ENCODE measurements at places on chromosomes 13 and 19.

- no peak for DNase-seq
Measured at GRCh38 chr13:110349239-110349638, 42.2 kb downstream of the COL4A2 start.

DNA sequence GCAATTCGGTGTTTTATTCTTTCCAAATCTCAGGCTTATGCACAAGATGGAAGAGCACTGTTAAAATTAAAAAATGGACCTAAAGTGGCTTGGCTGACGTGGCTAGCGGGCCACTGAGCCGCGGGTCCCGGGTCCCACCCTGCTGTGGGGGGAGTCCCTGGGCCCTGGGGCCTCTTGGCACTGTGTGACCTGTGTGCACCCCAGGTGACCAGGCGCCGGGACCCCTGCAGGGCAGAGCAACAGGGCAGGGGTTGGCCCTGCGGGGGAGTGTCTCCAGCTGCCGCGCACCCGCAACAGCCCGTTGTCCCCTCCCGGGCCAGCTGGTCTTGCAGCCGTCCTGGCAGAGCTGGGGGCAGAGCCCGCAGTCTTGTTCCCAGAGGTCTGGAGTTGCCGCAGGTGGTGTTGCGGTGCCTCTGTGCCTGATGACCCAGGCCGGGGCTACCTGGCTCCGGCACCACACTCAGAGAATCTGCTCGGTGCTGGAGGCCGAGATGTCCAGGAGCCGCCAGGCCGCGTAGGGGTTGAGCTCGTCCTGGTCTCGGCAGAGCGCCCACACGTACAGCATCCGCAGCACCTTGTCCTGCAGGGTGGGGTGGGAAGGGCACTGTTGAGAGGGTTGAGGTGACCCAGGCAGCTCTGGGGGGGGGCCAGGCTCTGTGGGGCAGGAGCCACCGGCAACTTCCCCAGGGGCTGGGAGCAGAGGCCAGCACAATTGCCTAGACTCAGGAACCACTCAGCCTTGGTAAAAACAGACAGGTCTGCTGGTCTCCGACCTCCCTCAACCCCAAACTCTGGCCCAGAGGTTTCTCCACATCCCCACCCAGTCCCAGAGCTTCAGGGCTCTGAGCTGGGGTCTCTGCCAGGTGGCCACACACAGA lies 1.0 kb upstream of the CTXN1 start:
- DNase-seq = no peak

- DNase-seq = no peak
Measured at GRCh38 chr13:67228031-67228430, 2.1 kb downstream of the PCDH9 start.

- DNase-seq = peak; percentile 63
Measured at GRCh38 chr13:32537580-32538142, 934 bp downstream of the N4BP2L2 start.

DNA sequence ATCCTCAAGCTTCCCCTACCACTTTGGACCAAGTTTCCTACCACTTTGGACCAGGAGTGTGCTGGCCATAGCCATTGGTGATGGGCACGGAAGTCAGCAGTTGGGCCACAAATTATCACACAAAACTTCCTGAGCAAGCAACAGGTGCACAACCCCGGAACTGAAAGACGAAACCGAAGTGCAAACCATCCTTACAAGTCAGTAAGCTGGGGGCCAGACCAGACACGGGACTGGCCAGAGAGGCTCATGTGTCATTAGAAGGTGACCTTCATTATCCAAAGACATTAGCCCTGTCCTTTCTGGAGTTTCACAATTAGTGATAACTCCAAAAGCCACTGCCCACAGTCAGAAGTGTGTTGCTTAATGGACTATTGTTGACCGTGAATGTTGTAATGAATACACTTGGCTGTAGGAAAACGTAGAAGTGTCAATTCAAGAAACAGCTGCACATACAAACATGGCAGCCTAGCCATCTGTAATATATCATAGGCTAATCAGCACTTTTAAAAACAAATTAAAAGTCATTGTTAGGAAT lies 244.1 kb upstream of the IRS2 start:
- DNase-seq = no peak

All from activated T-cell treated with anti-CD3 and anti-CD28 coated beads, Interleukin-2, amount 50 U/mL, for 24 hours (primary cell).